ENCODE measurements at places on chromosomes 3 and 15. TPM values are rescaled to one million over a fixed set of nuclear protein-coding genes. Genes with fewer than 3 reads are reported as not detected.
A peak's percentile ranks its signal among the peaks of the same experiment; 100 is the strongest.

DNA sequence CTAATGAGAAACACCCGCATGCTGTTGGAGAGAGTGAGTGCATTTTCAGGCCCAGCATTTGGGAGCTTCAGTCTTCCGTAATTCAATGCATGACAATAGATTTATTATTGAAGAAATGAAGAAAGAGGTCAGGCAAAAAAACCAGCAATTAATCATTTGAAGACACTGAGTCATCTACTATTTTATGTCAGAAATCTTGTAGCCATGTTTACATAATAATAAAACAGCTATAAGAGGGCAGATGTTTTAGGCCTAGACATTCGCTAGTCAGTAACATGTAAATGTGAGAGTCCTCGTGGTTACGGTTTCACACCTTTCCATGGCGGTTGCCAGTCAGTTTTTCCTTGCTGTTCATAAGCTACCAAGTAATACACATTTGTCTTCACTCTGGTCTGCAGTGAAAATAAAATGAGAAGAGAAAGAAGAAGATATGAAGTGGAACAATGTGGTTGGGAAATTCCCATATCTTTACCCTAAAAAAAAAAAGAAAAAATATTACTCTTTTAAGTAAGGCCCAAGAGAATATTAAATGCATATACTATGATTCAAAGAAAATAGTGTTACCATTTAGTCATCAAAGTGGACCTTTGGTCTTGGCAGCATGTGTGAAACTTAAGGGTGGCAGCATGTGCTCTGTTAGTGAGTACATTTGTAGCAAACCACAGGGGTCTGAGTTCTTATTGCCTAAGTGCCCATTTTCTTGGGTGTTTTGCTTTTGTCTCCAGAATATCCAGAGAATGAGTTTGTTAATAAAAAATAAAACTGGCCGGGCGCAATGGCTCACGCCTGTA lies 140.5 kb upstream of the TBL1XR1 start:
- H3K4me3 ChIP-seq, result no peak overlapping the region
- H3K36me3 ChIP-seq, result no peaks in the 10 kb centered on the region
- peaks cover 4% of the 10 kb centered on the region for H3K4me1 ChIP-seq
- no peak for DNase-seq
- peak overlapping the region; percentile 60 for H3K27ac ChIP-seq

- H3K4me3 ChIP-seq, result peak overlapping the region; percentile 76
- H3K36me3 ChIP-seq, result peaks cover 17% of the 10 kb centered on the region
- peaks cover 11% of the 10 kb centered on the region for H3K27me3 ChIP-seq
- no peak overlapping the region for H3K27ac ChIP-seq
- DNase-seq, result no peak
These were observed 467 bp downstream of the PIF1 start for GRCh38 chr15:64824929-64825430.

RHOV gene
- total RNA-seq, result 2.8 TPM

EFCC1 gene
- total RNA-seq, result 2.7 TPM

DNA sequence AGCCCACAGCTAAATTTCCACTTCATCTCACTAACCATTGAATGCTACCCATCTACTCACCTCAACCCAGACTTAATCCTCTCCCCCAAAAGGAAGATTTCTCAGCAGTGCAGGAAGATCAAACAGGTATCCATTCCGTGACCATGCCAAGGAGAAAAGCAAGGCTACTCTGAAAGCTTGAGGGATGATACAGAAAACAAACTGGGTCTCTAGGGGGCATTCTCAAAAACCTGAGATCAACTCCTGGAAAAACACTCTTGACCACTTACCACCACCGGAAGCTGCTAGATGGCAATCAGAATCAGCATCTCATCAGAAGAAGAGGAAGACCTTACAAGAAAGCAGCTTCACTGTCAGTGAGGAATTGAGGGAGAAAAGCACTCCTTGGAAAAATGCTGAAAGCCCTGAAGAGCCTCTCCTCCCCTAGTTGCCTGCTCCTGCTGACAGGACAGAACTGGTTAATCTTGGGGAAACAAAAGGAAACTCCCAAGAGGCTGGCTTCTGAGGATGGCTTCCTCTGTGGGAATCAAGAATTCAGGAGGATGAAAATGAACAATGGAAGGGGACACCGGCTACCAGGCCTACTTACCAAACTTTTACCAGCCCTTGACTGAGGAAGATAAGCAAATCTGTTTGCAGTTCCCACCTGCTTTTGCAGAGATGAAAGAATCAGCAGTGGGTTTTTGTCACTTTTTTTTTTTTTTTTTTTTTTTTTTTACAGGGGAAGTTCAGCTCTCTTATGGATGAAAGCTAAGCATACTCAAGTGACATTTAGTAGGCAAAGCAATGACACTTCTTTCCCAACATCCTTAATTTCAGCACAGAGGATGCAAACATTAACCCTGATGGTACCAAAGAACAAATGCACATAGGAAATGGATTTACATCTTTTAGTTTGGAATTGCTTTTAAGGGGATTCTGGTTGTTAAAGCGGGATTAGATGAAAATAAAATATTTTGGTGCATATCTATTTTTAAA lies at the start of gene ATP8B4:
ATP8B4 (minus strand) TSS at position 171 of the 978 bp plus-strand sequence. CDS start 12,267 bp downstream, outside the sequence.
- no peak within 1 kb of the TSS for H3K27ac ChIP-seq
- DNase-seq, result no peak
- no peak within 1 kb of the TSS for H3K4me3 ChIP-seq
- H3K4me1 ChIP-seq, result no peaks in the 10 kb centered on the region
- no peaks in the 10 kb centered on the region for H3K36me3 ChIP-seq
- no peaks in the 10 kb centered on the region for H3K27me3 ChIP-seq

RASGRP1 gene
- total RNA-seq, result 4.0 TPM

DNA sequence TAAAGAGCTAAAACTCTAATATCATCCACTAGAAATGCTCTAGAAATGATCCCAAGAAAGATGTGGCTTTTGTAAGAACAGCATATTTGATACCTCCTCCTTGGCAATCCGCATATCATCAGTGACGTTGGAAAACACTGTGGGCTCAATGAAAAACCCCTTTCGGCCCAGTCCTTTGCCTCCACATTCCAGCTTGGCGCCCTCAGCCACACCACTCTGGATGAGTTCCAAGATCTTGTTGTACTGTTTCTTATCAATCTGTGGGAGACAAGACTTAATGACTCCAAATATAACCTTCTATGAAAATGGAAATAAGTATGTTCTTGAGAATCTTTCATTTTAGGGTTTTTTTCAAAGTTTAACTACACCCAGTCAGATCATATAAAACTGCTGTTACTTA lies 103.6 kb downstream of the ALDH1A2 start:
- no peak overlapping the region for H3K4me3 ChIP-seq
- no peaks in the 10 kb centered on the region for H3K36me3 ChIP-seq
- no peaks in the 10 kb centered on the region for H3K4me1 ChIP-seq

GRCh38 chr3:50971487-50971924 lies 296.8 kb downstream of the DOCK3 start:
- no peak overlapping the region for H3K27ac ChIP-seq
- no peaks in the 10 kb centered on the region for H3K4me1 ChIP-seq
- H3K27me3 ChIP-seq, result no peaks in the 10 kb centered on the region
- no peaks in the 10 kb centered on the region for H3K36me3 ChIP-seq

CPLX3 gene
- 0.20 TPM for total RNA-seq

GRCh38 chr3:177602601-177603147 lies 405.4 kb upstream of the TBL1XR1 start:
- no peak overlapping the region for H3K4me3 ChIP-seq
- peak; percentile 75 for DNase-seq
- H3K27me3 ChIP-seq, result no peaks in the 10 kb centered on the region
- no peaks in the 10 kb centered on the region for H3K4me1 ChIP-seq

GRCh38 chr15:25408428-25408827 lies 30.4 kb downstream of the UBE3A start:
- no peaks in the 10 kb centered on the region for H3K27me3 ChIP-seq
- H3K36me3 ChIP-seq, result peaks cover 2% of the 10 kb centered on the region
- DNase-seq, result no peak

LIPH gene
- total RNA-seq, result 0.30 TPM

GRCh38 chr3:74273091-74273490 lies 341.4 kb downstream of the CNTN3 start:
- H3K27me3 ChIP-seq, result no peaks in the 10 kb centered on the region
- peaks cover 4% of the 10 kb centered on the region for H3K4me1 ChIP-seq
- H3K4me3 ChIP-seq, result no peak overlapping the region
- H3K27ac ChIP-seq, result no peak overlapping the region
- DNase-seq, result no peak

DNA sequence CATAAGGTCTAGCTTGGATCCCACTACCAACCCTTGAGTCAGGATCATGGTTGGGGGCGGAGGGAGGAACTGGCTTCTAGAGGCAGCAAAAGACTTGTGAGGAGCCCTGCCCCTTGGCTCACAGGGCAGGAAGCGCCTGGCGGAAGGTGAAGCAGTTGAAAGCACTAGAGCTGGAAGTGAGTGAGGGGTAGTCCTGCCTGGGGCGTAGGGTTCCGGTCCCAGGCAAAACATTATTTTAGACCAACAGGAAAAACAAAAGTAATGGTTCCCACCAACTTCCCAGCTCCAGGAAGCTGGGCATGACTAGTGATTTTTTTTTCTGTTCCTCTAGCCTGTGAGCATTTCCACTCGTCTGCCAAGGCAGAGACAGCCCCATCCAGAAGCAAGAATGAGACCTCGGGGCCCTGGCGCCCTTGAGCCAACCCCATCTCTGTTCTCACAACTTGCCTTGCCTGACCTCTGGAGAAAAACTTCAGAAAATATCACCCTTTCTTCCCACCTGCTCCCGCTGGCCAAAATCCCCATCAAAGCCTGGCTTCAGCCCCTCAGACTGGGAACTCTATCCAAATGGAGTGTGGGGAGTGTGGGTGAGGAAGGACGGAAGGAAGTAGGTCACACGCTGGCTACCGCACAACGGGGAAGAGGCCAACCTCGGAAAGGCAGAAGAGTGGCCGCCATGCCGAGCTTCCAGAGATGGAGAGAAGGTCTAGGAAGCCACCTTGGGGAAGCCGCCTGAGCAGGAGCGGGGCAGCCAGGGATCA lies 57.5 kb downstream of the RBPMS2 start:
- H3K27me3 ChIP-seq, result no peaks in the 10 kb centered on the region
- H3K4me3 ChIP-seq, result no peak overlapping the region
- H3K36me3 ChIP-seq, result no peaks in the 10 kb centered on the region
- H3K4me1 ChIP-seq, result peaks cover 15% of the 10 kb centered on the region

DNA sequence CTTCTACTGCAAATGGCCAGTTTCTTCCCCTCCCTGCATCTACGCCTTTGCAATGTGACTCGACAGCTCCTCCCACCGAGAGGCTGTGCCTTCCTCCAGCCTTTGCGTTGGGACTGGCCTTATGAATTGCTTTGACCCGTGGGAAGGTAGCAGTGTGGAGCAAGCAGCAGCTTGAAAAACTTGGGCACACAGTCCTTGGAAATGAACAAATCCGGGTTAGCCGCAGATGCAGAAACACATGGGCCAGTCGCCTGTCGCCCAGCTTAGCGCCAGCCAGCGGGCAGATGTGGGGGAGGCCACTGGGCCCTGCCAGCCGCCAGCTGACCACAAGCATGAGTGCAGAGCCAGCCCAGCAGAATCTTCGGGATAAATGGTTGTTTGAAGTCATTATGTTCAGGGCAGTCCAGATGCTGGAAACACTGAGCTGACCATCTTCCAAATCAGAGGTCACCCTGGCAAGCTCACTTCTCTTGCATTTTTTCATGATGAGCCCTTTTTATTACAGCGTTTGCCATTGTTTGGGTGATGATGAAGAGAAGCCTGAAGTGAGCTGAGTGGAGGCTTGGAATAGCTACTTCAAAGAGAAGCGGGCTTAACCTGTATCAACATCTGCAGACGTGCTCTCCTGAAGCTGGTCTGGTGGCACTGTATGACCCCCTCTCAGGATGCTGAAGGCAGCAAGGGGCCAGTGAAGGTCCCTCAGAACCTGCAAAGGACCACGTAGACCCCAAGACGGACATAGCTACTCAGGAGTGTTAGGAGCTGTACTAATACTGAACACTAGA lies 9.8 kb downstream of the SELENOS start:
- peaks cover 31% of the 10 kb centered on the region for H3K36me3 ChIP-seq
- no peak for DNase-seq
- no peak overlapping the region for H3K27ac ChIP-seq
- no peaks in the 10 kb centered on the region for H3K4me1 ChIP-seq
- H3K4me3 ChIP-seq, result no peak overlapping the region

DNA sequence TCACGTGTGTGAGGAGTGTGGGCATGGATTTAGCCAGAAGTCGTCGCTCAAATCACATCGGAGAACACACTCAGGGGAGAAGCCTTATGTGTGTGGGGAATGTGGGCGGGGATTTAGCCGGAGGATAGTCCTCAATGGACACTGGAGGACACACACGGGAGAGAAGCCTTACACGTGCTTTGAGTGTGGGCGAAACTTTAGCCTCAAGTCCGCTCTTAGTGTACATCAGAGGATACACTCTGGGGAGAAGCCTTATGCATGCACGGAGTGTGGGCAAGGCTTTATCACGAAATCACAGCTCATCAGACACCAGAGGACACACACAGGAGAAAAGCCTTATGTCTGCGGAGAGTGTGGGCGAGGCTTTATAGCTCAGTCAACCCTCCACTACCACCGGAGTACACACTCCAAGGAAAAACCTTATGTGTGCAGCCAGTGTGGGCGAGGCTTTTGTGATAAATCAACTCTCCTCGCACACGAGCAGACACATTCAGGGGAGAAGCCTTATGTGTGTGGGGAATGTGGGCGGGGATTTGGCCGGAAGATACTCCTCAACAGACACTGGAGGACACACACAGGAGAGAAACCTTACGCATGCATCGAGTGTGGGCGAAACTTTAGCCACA lies 28.1 kb downstream of the ZNF589 start:
- H3K4me3 ChIP-seq, result no peak overlapping the region
- no peaks in the 10 kb centered on the region for H3K27me3 ChIP-seq
- no peak overlapping the region for H3K27ac ChIP-seq

UROC1 gene
- 0.06 TPM for total RNA-seq

Data from spinal cord (tissue), 10 donors.